ENCODE measurements at places on chromosomes 6 and 20.

DNA sequence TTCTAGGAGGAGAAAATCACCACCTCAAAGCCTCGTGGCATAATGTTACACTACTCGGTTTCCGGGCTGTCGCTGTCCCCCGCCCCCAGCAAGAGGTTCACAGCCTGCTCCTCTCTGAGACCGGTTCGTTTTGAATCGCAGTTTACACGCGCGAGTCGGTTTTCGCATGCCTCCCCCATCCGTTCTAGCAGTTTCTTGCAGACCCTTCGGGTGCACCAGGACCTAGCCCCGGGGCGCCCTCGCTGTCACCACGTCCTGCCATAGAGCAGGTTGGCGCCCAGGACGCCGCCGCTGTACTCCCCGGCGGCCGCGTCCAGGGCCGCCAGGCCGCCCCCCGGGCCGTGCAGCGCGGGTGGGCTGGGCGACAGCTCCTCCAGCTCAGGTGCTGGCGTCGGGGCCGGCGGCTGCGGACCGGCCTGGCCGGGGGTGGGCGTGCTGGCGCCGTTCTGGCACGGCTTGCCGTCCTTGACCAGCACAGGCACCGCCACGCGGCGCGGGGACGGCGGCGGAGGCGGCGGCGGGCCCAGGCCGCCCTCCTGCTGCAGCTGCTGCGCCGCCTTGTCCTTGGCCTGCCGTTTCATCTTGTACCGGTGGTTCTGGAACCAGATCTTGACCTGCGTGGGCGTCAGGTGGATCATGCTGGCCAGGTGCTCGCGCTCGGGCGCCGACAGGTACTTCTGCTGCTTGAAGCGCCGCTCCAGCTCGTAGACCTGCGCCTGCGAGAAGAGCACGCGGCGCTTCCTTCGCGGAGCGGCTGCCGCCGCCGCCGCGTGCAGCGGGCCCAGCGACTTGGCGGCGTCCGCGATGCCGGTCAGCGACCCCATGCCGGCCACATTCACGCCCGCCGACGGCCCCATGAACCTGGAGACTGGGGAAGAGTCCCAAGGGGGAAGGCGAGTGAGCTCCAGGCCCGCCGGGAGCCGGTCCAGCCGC is 1.4 kb downstream of the NKX2-4 start:
- peak; percentile 34 for ATAC-seq

GRCh38 chr6:45436544-45437438 is 59.1 kb upstream of the SUPT3H start:
- peak; percentile 79 for ATAC-seq

GRCh38 chr20:63923651-63924050 is 28.7 kb downstream of the DNAJC5 start:
- no peak for ATAC-seq

GRCh38 chr20:4151991-4152695 is 136.8 kb upstream of the RNF24 start:
- ATAC-seq: no peak

DNA sequence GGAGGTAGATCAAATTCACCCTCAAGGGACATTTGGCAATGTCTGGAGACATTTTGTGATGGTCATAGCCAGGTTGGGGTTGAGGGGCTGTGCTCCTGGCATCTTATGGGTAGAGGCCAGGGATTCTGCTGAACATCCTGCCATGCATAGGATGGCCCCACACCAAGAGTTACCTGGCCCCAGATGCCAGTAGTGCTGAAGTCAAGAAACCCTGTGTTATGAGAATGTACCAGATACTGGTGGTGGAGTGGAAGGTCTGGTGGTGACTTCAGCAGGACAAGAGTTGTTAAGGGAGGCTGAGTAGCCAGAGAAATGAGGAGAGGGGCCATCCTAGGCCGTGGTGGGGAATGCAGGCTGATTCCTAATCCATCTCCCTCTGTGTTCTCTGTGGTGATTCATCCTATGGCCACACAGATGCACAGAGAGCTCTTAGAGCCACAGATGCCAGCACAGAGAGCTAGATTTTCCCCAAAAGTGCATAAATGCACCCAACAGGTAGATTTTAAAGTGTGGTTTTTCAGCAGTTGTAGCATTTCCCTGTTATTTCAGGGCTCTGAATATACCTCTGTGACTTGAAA is 43.6 kb downstream of the CDYL start:
- ATAC-seq: peak; percentile 64

DNA sequence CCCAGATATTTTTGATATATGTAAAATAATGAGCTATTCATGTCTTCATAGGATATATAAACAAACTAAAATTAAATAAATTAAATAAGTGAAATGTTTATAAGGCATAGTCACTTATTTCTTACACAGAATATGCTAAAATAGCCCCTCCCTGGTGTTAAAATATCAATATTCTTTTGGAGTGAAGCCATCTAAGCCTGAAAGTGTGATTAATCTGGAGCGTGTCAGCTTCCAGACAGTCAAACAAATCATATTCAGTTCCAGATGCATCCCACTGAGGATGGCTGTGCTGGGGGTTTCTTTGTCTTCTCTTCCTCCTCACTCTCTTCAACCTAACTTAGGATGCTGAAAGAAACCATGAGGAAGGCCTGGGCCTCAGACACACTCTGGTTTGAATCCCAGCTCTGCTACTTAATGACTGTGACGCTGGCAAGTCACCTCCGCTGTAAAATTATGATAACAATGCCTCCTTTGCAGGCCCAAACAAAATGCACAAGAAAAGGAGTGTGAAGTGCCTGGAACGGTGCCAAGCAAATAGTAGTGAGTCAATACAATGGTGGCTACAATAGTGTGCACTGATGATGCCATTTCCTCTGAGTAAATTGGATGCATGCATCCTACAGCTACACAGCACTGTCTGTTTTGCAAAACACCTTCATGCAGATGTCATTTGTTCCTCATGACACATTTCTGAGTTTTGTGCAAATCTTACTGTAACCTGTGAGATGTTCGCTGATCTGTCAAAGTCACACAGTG is 161.4 kb downstream of the FOXC1 start:
- peak; percentile 39 for ATAC-seq

GRCh38 chr6:122222761-122223160 is 176.7 kb upstream of the HSF2 start:
- no peak for ATAC-seq

GRCh38 chr6:132065556-132065955 is 114.4 kb upstream of the CCN2 start:
- no peak for ATAC-seq

GRCh38 chr6:132252113-132252512 is 149.2 kb downstream of the MOXD1 start:
- ATAC-seq: no peak

- ATAC-seq: no peak
Measured at GRCh38 chr6:162219266-162219665, 508.3 kb downstream of the PRKN start.

DNA sequence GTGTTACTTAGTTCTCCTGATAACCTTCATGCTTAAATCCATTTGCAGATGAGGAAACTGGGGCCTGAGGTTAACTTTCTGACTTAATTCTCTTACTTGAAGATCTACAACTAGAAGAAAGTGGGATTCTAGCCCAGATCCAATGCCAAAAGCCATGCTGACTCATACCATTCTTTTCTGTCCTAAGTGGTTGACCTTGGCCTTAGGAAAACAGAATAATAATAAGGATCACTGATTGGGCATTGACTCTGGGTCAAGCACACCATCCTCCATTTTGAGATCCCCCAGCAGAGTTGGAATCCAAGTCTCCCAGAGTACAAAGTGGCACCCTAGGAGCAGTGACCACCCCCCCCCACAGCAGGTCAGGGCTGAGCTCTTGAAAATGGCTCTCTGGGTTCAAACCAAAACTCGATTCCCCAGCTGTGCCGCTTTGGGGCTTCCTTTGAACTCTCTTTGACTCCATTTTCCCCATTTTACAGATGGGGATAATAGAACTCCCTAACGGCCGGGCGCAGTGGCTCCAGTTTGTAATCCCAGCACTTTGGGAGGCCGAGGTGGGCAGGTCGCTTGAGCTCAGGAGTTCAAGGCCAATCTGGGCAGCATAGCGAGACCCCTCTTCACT is 12.8 kb upstream of the ZNF217 start:
- peak; percentile 33 for ATAC-seq

- no peak for ATAC-seq
Measured at GRCh38 chr20:55514531-55514930, 490.8 kb downstream of the CBLN4 start.

DNA sequence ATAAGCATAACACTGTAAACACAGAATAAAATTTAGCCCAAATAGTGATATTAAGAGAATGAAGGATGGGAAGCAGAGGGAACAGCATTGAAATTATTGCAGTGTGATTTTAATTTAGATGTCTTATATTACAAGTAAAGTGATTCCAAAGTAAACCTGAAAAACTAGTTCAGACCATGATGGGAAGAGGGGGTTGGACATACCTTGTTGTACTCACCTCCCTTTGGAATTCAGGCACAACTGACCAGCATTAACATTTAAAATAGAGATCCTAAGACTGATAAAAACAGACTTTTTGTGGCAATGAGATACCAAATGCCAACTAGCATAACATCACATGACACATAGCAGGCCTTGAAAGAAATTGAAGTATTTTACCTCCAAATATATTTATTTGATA is 262.6 kb upstream of the PRND start:
- ATAC-seq: no peak

DNA sequence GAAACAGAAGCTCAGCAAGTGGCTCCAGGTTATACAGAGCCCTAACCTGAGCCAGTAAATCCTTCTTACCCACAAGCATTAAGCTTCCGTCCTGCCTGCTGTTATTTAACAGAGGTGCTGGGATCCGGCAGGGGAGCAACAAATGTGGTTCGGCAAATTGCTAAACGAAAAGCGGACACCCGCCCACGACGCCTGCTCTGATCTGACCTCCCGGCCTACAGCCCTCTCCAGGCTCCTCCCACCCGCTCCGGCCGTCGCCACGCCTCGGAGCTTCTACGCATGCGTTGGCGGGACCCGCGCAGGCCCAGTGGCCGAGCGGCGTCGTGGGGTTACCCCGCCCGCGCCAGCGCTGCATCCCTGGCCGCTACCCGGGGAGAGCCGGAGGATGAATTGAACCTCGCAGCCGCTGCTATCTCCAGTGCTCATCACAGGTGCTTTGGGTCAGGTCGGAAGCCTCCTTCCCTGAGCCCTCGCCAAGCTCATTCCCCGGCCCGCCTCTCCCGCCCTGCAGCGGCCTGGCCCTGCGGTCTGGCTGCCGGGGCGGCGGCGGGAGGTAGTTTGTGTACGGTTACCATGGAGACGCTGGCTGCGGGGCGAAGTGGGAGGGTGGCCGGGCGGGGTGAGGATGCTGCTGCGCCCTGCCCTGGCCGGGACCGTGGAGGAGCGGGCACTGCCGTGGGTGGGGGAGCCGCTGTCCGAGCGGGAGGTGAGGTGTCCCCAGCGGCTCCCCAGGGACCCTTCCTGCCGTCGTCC is at the start of gene ARMC2:
ARMC2 (plus strand) TSS at position 307 of the 753 bp plus-strand sequence. CDS start 5,846 bp downstream, outside the sequence.
- ATAC-seq: peak; percentile 98

DNA sequence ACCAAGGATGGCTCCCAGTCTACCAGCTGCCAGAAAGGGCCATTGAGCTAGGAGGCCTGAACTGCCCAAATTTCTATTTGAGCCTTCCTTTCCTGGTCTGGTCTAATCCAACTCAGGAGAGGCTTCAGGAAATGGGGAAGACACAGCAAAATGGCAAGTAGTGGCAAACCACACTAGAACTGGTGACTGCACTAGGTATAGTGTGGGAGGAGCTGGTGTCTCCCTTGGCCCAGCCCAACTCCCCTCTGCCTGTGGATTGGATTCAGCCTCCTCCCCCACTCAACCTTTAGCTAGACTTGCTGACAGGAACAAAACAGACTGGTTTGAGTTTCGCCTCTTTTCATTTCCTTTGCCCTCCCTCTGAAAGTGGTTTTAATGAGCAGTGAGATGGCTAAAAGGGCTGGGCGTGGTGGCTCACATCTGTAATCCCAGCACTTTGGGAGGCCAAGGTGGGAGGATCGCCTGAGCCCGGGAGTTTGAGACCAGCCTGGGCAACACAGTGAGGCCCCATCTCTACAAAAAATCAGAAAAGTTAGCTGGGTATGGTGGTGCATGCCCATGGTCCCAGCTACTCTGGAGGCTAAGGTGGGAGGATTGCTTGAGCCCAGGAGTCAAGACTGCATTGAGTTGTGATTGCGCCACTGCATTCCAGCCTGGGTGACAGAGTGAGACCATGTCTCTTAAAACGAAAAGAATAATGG is 17.5 kb downstream of the MRPS18A start:
- ATAC-seq: no peak

DNA sequence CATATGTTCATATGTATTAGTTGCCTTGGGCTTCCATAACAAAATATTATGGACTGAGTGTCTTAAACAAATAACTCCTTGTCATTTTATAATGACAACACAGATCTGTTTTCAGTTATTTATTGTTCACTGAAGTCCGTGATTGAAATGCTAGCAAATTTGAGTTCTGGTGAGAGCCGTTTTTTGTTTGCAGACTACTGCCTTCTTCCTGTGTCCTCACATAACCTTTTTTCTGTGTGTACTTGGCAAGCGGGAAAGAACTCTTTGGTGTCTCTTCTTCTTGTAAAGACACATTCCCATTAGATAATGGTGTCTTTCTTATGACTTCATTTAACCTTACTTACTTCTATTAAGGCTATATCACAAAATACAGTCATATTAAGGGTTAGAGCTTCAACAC is 482.9 kb upstream of the EYS start:
- no peak for ATAC-seq

- no peak for ATAC-seq
Measured at GRCh38 chr20:63117151-63117550, 98.8 kb downstream of the YTHDF1 start.

- no peak for ATAC-seq
Measured at GRCh38 chr20:11296221-11296620, 621.5 kb upstream of the BTBD3 start.

GRCh38 chr6:14707971-14708465 is 537.9 kb upstream of the JARID2 start:
- ATAC-seq: no peak
